ENCODE measurements at places on chromosomes 2 and 18.

DNA sequence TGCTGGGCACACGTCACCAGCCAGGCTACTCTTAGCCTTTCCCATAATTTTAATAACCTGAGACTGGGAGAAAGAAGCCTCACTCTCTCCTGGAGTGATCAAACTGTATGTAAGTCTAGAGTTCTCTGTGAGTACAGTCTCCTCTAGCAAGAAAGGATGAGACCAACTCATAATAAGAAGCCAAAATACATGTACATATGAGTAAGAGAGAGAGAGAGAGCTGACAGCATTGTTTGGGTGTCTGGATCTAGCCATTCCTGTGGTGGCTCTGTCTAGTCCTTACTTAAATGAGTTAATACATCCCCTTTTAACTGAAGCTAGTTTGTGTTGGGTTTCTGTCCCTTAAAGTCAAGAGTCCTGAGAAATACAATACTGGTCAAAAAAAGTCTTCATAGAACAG is 26.0 kb upstream of the ANXA4 start:
- H3K27me3 ChIP-seq, result no peaks in the 10 kb centered on the region
- no peak overlapping the region for H3K27ac ChIP-seq
- H3K36me3 ChIP-seq, result peaks cover 4% of the 10 kb centered on the region
- DNase-seq, result no peak
- peaks cover 4% of the 10 kb centered on the region for H3K4me1 ChIP-seq
- H3K4me3 ChIP-seq, result no peak overlapping the region

GRCh38 chr2:217980591-217980990 is 22.2 kb downstream of the TNS1 start:
- no peak overlapping the region for H3K27ac ChIP-seq
- H3K36me3 ChIP-seq, result no peaks in the 10 kb centered on the region
- peaks cover 4% of the 10 kb centered on the region for H3K27me3 ChIP-seq
- no peak for DNase-seq
- no peak overlapping the region for H3K4me3 ChIP-seq

DNA sequence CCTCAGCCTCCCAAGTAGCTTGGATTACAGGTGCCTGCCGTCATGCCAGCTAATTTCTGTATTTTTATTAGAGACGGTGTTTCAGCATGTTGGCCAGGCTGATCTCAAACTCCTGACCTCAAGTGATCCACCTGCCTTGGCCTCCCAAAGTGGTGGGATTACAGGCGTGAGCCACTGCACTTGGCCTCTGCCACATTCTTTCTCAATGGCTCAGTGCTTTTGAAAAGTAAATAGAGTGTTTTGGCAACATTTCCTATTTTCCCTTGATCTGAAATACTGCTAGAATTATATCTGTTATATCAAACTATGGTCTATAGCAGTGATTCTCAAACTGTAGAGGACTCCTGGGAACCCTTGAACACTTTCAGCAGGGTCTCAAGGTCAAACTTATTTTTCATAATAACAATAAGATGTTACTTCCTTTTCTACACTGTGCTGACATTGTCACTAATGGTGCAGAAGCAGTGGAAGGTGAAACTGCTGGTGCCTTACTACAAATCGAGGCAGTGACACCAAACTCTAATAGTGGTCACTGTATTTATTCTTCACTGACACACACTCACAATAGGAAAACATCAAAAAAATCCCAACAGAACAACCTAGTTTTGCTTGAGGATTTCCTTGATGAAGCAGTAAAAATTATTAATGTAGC is 10.6 kb downstream of the DAW1 start:
- H3K27me3 ChIP-seq, result peaks cover 14% of the 10 kb centered on the region
- H3K36me3 ChIP-seq, result no peaks in the 10 kb centered on the region
- H3K27ac ChIP-seq, result no peak overlapping the region
- DNase-seq, result no peak

GRCh38 chr18:36402765-36403396 is 105.4 kb downstream of the FHOD3 start:
- no peak overlapping the region for H3K27ac ChIP-seq
- DNase-seq, result no peak
- no peaks in the 10 kb centered on the region for H3K4me1 ChIP-seq

All from activated naive CD8-positive, alpha-beta T cell treated with anti-CD3 and anti-CD28 coated beads, Interleukin-2, amount 10 ng/mL, durations not matched to agents 7 days and 5 days (primary cell).